Dorsolateral prefrontal cortex (tissue), 122 donors: ENCODE measurements at places on chromosomes 11 and 22.

DNA sequence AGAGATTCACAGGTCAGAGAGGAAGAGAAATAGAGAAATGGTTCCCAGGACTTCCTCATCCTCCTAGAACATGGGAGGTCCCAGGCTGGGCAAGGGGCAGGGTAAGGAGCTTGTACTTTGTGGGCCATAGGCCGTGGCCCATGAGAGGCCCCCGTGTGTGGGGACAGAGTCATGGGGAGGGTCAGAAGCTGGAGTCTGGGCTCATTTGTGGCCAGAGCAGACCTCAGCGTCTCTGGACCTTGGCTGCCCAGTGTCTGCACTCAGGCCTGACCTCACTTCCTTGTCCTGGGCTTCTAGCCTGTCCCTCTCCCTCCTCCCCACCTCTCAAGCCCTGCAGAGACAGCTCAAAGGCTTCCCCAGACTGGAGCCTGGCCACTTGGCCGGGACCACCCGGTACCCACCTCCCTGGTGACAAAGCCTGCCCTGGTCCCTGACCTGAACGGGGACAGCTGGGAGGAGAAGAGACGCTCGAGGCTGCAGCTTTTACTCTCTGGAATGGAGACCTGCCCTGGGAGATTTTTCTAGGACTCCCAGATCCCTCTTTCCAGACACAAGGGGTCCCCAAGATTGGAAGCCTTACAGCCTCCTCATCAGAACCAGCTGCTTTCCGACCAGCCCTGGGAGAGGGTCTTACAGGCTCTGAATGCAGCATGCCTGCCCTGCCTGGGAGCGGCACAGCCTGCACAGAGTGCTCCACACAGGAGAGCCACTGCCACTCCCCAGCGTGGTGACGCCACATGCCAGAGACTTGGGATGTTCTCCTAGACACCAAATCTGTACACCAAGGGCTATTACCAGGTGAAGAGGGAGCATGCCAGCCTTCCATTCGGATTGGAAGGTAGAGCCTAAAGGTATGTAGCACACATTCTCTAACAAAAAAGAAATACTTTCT lies 569.0 kb upstream of the B3GAT1 start:
- no peak for DNase-seq

DNA sequence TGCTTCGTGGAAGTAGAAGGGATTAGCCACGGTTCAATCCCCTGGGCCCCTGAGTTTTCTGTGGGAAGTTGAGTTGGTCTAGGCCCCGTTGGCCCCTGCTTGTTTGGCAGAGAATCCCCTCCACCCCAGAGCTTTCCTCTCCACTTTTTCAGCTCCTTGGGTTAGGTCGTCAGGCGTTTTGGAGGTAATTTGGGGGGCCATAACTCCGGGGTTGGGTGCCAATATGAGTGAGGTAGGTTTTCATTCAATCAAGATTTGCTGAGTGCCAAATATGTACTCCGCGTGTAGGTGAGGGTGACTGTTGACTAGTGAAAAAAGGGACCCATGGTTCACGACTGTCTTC lies 590 bp downstream of the ATG13 start:
- DNase-seq: no peak

DNA sequence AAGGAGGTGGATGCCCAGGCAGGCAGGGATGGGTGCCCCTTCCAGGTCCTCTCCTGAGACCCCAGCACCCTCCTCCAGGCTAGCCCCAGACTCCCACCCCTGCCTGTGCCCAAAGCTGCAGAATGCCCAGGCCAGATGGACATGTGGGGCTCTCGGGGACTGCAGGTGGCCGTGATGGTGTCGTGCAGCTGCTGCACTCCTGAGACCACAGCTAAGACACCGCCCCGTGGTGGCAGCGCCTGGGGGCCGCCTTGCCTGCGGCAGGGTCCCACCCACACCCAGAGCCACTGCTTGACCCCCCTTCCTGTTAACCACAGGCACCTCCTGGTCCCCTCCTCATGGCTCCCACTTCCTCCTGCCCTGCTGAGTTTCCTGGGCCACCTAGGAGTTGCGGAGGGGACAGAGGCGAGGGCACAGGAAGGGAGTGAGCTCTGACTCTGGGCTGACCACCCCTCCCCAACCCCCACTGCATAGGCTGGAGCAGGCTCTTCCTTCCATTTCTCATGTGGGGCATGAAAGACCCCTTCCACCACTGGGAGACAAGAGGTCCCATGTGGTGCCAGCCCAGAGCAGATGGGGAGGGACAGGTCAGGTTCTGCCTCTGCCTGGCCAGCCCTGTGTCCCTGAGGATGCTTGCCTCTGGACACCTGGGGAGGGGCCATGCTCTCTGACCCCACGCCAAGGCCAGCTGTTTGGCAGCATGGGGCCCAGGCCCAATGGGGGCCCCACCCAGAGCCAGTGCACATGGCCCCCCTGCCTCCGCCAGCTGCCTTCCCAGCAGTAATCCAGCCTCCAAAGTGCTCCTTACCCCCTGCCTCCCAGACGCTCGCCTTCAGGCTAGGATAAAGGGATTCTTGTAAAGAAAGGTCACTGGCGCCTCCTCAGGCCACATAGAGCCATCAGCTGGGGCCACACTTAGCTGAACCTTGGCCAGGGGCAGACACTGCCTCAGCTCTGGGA lies 29.3 kb downstream of the OSBPL5 start:
- no peak for DNase-seq

- DNase-seq: no peak
Observed at GRCh38 chr11:119619665-119620064, 109.3 kb downstream of the NECTIN1 start.

DNA sequence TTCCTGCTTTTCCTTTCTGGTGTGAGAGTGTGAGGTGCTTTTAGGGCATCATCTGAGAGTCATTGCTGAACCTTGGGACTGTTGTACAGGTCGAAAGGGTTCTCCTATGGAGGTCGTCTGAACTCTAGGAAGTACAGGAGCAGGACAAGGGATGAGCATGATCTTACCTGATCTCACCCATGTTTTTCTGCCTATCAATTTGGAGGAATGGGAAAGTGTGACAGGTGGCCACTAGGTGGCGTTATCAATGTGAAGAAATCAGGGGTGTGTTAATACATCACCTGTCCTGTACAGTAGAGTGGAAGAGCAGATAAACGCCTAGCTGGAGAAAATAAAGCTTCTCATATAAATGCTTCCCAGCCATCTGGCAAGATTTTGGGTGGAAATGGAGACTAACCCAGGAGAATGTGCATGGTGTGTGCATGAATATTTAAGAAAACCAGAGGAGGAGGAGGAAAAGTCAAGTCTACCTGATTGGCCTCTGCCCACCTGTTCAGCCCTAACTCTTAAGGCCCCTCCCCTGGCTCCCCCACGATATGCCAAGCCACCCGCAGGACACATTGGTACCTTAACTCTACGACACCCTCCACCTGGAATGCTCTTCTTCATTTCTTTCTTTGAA lies 72.0 kb upstream of the NARS2 start:
- no peak for DNase-seq

- DNase-seq: no peak
Observed at GRCh38 chr11:95101935-95102334, 12.3 kb downstream of the ENDOD1 start.

DNA sequence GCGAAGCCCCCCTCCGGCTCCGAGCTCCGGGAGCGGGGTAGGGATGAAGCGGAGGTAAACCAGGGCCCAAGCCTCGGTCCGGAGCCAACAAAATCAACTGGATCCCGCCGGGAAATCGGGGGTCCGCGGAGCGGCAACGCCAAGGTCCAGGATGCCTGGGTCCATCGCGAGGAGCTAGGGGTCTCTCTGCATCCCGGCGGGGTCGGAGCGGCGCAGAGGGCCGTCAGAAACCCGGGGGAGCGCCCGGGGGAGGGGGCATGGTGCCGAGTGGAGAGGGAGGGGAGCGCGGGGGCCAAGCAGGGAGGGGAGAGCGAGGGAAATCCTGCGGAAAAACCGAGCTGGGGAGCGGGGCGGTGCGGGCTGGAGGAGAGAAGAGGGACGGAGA lies 51.8 kb downstream of the SLC22A12 start:
- DNase-seq: no peak

GRCh38 chr11:96055706-96056387 lies 131.9 kb upstream of the MTMR2 start:
- no peak for DNase-seq

DNA sequence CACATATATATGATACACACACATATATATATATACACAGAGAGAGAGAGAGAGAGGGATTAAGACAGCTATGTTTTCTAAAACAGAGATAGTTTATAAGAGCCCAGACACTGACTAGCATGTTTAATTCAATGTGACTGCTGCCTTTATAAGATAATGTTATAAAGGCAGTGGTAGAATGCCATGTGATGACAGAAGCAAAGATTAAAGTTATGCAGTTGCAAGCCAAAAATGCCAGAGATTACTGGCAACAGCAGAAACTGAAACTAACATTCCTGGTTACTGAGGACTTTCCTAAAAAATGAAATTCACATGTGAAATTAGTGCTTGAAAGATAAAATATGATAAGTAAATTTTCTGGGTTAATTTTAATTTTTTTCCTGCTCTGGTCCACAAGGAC lies 1888.9 kb downstream of the LRRC4C start:
- DNase-seq: no peak

DNA sequence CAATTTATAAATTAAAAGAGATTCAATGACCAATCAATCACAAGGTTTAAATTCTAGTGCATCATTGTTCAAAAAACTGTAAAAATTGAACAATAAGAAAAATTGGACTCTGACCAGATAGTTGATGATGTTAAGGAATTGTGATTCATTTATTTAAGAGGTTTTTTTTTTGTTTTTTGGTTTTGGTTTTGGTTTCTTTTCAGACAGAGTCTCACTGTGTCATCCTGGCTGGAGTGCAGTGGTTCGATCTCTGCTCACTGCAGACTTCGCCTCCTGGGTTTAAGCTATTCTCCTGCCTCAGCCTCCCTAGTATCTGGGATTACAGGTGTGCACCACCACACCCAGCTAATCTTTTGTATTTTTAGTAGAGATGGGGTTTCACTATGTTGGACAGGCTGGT lies 17.1 kb upstream of the EIF3M start:
- DNase-seq: no peak

DNA sequence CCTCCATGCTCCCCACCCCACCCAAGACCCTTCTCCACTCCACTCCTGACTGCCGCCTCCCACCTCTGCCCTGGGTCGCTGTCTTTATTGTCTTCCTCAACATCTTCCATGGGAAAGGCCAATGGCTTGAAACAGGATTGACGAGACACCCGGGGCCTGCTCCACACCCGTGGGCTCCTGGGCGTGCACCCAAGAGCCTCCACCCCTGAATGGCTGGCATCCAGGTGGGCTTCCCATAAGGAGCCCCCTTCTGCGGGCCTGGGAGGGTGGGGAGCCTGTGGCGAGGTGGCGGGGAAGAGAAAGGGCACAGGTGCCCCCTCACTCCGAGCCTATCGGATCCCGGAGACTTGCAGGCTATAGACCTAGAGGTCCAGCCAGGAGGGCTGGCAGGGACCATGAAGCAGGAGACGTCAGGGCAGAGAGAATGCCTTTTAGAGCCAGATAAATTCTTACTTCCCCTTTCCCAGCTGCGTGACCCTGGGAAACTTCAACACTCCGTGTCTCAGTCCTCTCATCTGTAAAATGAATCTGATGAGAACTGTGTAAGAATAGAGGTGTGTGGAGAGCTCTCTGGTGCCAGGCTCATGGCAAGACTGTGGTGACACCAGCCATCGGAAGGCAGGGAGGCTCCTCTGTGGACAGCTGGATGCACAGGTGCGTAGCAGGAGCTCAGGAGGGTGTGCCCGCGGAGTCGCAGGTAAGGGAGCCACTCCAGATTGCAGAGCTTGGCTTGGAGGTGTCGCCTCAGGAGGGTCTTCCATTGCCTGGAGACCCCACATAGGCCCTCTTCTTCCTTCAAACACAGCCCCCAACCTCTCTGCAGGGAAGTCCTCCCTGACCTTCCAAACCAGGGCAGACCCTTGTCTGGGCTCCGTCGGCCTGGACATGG lies 53.9 kb downstream of the SMIM38 start:
- no peak for DNase-seq

DNA sequence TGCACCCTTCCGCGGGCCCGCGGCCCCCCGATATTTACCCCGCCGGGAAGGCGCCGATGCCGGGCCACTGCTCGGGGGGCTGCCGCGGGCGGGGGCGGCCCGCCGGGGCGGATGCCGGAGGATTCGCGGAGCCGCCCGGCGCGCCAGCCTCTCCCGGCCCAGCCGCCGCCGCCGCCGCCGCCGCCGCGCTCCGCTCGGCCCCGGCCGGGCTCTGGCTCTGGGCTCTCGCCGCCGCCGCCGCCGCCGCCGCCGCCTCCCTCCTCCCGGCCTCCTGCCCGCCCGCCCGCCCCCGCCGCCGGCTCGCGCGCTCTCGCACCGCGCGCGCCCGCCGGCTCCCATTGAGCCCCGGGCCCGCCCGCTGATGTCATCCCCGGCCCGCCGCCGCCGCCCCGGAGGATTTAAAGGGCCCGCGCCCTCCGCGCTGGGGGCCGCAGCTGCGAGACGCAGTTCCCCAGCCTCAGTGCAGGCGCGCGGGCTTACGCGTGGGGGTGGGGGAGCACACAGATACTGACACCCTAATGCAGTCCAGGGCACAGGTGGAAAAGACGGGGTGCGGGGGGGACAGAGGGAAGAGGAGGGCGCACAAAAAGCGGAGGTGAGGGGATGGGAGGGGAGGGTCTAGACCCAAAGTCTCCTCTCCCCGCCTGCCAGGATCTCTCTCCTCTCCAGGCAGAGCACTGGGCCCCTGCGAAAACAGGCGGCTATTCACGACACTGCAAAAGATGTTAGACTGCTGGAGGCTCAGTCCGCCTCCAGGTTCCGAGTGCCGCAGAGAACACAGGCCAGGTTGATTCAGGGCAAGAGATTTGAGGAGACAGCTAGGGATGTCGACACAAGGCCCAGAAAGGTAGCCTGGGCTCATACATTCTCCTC lies at the start of gene CSNK1E:
TSS of gene CSNK1E (minus strand) at position 312 of the 873 bp plus-strand sequence. CDS start 3,276 bp downstream, outside the sequence.
- DNase-seq: peak; percentile 76
